ENCODE measurements at places on chromosomes 12 and 14.
A peak's percentile ranks its signal among the peaks of the same experiment; 100 is the strongest.

DNA sequence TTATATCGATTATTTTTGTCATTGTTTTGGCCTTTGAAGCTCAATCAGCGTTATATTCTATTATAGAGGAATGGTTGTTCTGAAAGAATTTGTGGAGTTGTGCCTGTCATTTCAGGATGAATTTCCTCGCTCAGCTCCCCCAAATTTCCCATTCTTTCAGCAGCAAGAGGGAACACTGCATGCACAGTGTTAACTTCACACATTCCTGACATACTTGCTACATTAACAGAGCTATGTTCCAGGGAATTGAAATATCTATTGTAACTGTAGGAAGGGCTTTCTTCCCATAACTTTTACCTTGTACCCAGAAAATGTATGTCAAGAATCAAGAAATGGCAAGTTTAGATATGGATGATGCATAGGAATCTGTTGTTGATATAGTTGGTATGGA is 379.0 kb downstream of the LRIG3 start:
- DNase-seq: no peak

GRCh38 chr12:116633476-116633875 is 74.3 kb downstream of the MAP1LC3B2 start:
- DNase-seq: no peak

GRCh38 chr12:1277905-1278304 is 286.9 kb downstream of the ERC1 start:
- DNase-seq: no peak

- DNase-seq: no peak
Measured at GRCh38 chr12:121124402-121125109, 8.1 kb upstream of the P2RX7 start.

DNA sequence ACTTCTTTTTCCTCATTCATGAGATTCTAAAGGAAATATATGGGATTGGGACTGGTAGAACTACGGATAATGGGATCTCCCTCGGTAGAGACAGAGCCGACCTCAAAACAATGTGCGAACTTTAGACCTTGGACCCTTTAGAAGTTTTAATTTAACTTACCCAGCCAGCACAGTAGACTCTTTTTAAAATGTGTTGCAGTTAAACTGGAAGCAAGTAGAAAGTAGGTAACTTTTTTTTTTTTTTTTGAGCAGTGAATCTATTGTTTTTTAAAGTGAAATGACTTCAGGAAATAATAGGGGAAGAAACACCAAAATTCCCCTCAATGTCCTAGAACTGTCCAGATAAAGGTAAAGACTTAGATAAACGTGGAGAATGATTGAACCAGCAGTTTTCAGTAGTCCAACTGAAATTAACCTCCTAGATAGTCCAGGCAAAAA is 1.1 kb upstream of the ATXN2 start:
- no peak for DNase-seq

DNA sequence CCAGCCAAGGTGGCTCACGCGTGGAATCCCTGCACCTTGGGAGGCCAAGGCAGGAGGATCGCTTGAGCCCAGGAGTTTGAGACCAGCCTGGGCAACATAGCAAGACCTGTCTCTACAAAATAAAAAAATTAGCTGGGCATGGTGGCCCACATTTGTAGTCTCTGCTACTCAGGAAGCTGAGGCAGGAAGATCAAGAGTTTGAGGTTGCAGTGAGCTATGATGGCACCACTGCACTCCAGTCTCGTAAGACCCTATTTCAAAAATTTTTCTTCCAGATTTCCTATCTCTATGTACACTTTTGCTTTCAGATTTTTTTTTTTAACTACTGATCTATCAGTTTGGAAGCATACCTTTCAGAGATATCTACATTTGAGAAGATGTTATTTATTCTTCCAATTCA is 15.3 kb downstream of the SNX6 start:
- DNase-seq: no peak

DNA sequence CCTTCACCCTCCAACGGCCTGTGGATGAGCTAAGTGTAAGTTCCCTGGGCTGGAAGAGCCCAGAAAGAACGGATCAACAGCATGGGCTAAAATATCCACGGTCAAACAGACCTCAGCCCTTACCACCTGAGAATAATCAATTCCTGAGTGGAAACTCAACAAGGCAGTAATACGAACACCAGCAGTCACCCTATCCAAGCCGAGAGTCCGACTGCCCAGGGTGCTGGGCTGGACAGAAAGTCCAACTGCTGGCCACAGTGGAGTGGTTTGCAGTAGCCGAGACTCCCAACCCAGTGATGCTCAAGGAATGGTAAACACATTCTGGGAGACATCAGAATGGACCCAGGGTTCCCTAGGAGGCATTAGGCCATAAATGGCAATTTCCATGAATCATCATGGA is 36.8 kb downstream of the ANO2 start:
- DNase-seq: no peak

DNA sequence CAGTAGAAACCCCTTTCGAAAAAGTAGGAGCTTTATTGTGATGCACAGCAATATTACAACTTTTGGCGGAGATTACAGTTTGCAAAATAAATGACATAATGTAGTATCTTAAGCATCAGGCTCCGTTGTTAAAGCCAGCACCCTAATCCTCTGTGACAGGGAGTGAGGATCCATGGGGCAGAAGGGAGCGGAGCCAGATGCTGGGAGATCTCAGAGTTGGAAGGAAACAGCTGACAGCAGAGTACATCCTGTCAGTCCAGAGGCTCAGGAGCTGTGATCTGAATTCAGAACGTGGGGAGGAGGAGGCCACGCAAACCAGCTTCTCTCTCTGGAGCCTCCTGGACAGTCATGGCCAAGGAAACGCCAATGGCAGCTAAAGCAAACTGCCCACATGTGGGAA is 55.7 kb downstream of the TMTC1 start:
- no peak for DNase-seq

GRCh38 chr12:29273178-29273843 is 107.7 kb downstream of the ERGIC2 start:
- no peak for DNase-seq

GRCh38 chr12:42564556-42564955 is 25.0 kb downstream of the PRICKLE1 start:
- DNase-seq: no peak

DNA sequence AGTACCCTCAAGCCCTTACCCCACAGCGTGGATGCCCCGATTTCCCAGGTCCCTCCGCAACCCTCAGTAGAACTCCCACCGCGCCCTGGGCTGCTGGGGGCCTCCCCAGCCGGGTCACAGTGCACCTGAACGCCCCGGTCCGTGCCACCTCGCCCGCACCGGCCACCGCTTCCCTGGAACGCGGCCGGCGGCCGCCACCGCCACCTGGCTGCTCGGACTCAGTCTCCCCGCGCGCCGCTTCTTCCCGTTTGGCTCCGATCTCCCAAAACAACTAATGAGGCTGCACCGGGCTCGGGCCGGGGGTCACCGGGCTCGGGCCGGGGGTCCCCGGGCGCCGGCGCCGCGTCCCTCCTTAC is 1.0 kb downstream of the ITPK1 start:
- no peak for DNase-seq

DNA sequence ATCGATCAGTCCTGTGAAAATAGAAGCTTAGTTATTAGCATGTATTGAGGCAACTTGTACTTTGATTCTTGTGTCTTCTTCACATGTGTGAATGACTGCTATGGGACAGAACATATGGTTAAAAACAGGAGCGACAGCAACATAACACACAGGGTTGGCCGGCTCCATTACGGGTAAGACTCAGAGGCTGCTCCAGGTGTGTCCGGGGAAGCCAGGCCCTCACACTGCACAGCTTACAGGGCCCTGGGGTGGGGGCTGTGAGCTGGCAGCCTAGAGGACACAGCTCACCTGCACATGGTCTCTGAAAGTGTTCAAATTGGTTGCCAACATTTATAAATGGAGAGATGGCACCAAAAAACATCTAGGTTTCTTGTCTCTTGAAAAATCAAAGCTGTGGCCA is 31.1 kb downstream of the TCHP start:
- DNase-seq: no peak

- no peak for DNase-seq
Measured at GRCh38 chr14:29857551-29857950, 70.1 kb downstream of the PRKD1 start.

- peak; percentile 79 for DNase-seq
Measured at GRCh38 chr12:102948941-102949352, 8.5 kb upstream of the ASCL1 start.

DNA sequence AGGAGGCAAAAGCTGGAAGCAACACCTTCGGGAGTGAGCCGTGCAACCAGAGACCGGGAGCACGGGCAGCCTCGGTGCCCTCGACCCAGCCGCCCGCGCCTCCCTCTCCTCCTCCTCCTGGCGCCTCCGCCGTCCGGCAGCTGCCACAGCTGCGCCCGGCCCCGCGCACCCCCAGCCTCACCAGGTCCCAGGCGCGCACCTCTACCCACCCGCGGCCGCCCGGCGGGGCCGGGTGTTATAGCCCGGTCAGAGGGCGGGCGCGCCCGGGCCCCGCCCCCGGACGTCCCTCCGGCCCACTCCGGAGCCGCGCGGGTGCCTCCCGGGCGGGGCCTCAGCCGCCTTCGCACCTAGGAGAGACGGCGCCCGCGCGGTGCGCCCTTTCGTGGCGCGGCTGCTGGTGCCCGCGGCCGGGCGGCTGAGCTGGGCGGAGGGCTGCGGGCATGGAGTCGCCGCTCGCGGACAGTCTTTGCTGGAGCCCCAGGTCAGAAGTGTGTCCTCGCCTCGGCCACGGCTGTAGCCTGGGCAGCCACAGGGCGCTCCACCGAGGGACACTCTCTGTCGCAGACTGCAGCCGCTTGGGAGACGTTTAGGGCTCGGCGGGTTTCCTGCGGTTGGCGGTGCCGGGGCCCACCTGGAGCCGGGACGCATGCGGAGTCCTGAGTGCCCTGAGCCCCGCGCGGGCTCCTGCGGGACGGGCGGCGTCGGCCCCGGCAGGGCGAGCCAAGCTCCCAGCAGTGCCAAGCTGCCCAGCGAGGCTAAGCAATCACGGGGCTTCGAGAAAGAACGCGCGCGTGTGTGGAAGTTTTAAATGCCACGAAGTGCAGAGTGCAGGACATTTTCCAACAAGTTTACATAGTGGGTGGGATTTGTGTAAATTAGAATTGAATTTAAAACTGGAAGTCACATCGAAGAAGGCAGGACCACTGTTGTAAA is at the start of gene CPM:
TSS of gene CPM (minus strand) at position 211 of the 933 bp plus-strand sequence. CDS start 334 bp downstream, outside the sequence.
- DNase-seq: peak; percentile 67

- DNase-seq: no peak
Measured at GRCh38 chr12:106760184-106760531, 14.3 kb upstream of the RIC8B start.

DNA sequence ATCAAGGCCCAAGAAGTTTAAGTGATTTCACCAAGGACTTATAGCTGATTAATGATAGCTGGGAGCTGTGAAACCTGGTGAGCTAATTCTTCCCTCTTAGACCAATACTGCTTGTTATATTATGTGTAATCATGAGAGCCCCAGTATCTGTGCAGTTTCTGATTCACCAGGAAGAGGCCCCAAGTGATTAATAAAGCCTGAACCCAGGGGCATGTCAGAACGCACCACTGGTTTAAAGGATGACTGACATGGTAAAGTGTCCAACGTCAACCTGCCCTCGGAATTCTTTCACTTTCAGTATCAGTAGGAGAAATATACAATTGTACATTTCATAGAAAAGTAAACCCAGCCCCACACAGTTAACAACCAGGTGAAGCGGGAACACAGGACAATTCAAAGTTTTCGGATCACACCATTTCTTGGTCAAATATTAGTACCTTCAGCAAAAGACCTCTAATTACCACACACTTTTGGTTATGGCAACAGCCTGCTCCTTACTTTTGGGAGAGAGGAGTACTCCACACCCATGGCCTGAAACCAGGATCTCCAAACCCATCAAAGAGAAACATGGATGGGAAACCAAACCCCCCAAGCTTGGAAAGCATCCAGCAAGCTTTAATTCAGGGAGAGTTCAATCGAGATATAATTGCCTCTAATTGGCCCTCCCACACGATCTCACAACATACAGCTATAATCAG is 28.5 kb downstream of the TMCC3 start:
- DNase-seq: peak; percentile 32

DNA sequence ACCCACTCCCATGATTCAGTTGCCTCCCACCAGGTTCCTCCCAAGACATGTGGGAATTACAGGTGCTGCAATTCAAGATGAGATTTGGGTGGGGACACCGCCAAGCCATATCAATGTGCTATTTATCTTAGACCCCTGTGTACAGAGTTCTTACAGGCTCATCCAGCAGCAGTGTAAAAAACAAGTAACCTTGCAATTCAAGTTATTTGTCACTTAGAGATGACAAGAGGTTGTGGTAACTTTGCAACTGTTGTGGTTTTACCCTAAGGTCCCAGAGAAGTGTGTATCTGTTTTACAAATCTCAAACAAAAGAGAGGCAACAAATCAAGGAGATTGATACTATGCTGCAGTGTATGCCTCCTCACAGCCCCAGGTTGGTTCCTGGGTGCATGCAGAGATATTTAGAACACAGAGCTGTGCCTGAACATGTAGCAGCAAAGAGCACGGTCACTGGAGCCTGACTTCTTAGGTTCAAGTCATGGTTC is 11.5 kb upstream of the HELB start:
- DNase-seq: no peak

DNA sequence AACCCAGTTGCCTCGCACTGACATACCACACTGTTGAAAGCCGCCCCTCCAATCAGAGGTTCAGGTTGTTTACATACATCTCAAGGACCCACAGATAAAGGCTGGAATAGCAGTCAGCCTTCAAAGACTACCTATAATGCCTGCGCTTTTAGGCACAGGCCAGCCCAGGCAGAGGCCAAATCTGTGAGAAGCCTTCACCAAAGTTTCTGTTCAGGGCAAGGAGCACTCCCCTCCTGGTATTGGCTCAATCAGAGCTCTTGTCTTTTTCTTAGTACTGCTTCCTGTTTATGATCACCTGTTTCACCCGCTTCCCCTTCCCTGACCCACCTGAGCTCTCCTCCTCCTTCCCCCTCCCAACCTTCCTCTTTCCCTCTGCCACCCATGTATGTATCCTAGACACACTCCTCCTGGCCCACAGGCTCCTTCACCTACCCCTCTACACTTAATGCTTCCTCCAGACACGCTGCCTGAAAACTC is 34.8 kb downstream of the DUSP16 start:
- DNase-seq: peak; percentile 18

- peak; percentile 52 for DNase-seq
Measured at GRCh38 chr12:89461649-89462612, 62.7 kb downstream of the GALNT4 start.

DNA sequence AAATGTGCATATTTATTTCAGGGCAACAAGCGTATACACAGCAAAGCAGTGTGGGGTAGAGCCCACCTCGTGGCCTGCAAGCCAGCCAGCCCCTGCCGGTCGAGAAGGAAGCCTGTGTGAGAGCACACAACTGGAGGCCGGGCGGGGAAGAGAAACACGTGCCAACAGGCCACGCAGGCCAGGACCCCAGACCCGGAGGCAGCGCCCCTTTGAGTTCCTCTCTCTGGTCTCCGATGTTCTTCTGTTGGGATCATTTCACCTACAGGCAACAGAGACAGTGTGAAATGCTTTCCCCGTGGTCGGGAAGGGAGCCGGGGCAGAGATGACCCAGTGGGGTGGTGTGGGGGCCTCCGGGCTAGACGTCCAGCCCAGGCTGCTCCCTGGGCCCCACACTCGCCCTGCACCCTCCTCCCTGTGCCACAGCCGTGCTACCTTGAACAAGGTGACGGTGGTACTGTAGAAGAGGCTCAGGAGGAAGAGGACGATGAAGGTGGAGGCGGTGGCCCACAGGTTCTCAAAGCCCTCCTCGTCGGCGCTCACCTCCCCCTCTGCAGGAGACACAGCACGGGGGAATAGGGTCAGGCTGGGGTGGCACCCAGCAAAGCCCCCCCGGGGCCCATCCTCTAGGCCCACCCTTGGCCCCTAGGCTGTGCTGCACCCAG is 325.5 kb downstream of the TMEM121 start:
- no peak for DNase-seq

GRCh38 chr14:89242652-89243279 is 174.3 kb downstream of the FOXN3 start:
- DNase-seq: no peak

- DNase-seq: no peak
Measured at GRCh38 chr12:50986966-50987737, 34.8 kb downstream of the HIGD1C start.
